ENCODE measurements at places on chromosomes 3 and 15.

DNA sequence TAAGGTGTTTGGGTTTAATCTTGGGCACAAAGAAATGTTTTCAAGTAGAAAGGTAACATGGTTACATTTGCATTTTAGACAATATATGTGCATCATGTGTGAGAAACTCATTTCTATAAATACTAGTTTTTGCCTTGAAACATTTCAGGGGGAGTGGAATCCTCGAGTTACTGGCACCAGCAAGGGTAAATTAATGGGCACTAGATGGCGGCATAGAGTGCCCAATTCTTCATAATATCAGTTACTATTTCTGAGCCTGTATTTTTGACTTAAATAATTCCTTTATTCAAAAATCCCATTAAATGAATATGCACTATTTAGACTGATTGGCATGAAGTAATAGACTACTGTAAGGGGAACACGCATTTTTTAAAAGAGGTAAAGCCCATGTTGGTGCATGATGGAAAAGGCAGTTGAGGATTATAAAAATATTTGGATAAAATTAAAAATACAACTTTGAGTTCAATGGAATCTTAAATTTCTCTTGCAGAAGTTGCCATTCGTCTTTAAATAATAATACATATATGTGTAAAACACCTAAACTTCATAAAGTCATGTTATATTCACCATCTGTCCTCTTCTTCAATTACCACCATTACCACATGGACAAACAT, 106.3 kb downstream of the ZBTB20 start:
- no peak for DNase-seq

DNA sequence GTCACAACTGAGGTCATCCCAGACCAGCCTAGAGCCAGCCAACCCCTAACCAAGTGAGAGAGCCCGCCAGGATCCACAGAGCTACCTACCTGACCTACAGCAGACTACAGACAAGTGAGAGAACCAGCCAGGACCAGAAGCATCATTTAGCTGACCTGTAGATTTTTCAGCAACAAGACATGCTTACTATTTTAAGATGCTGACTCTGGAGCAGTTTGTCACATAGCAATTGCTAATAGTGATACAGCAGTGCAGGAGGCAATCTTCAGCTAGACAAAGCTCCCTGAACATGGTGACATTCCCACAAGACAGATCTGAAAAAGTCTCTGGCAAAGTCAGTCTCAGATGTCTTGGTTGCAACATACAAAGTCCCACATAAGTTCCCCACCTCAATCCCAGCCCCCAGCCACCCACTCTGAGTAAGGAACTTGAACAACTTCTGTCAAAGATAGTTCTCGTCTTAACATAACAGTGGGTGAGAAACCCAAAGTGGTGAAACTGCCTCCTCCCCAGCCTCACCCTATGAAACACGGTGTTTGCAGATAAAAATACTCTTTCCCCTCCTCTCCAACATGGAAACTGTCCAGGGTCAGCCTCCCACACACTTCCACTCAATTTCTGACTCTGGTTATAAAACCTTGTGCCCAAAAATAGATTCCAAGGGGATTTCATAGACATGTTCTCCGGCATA, 120.3 kb upstream of the SLC6A11 start:
- no peak for DNase-seq

DNA sequence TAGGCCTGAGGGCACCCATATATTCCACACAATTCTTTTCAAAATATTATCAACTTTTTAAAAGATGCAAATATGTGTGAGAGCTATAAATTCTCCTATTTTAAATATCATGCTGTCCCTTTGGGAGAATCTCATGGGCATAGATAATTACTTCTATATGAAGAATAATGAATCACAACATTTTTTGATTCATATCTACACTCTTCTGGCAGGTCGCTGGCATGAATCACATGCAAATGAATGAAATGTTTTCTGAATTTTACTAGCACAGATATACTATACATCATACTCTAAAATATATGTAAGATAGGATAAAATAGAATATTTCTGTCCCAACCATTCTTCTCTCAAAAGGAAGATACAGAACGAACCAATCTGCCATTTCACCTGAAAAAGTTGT, 277.7 kb upstream of the KCNH8 start:
- DNase-seq: no peak

GRCh38 chr3:190249414-190249813, 72.8 kb downstream of the CLDN1 start:
- no peak for DNase-seq

DNA sequence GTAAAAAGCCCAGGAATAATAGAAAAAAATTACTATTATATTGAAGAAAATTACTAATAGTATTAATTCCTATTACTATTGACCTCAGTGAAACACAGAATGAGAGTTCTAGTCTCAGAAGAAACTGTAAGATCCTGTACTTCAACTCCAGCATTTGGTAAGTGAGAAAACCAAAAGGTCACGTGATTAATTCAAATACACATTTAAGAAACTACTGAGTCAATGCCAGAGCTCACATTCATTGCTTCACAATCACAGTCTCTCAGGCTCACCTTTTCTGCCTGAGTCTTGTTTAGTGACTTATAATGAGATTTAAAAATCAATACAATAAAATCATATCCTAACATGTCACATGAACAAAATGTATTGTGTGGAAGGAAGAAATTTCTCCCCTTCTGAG, 556.1 kb downstream of the FGF12 start:
- DNase-seq: no peak

- DNase-seq: no peak
Observed at GRCh38 chr3:69292959-69293574, 92.8 kb downstream of the FRMD4B start.

GRCh38 chr3:13317596-13318320, 102.4 kb downstream of the NUP210 start:
- DNase-seq: no peak

DNA sequence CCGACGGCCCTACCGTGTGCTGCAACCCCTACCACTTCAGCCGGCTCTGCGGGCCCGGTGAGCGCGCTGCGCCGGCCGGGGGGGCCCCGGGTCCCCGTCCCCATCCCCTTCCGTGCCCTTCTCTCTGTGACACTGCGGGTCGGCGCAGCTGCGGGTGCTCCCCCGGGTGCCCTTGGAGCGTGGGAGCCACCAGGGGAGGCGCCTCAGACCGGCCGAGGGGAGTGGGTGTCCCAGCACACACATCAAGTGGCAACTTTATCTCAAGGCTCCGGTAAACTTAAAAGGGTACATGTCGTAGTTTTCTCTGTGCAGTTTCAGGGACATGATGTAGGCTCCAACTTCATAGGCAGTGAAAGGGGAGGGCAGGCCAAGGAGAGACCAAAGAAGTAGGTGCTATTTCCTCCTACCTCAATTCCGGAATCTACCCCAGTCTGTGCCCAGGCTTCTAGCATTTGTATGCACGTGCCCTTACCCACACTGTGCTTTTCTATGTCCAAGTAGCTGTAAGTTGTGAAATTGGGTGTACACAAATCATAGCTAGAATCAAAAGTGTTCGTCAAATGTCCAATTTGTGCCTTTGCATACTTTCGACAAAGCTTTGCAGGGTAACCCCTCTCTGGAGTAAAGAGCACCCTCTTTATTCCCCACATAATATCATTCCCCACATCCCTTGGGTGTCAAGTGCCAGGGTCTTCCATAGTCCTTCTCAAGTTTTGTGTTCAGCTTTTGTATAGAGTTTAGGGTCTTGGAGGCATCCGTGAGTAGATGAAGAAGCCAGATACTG, 2.2 kb downstream of the SMAD6 start:
- DNase-seq: no peak

DNA sequence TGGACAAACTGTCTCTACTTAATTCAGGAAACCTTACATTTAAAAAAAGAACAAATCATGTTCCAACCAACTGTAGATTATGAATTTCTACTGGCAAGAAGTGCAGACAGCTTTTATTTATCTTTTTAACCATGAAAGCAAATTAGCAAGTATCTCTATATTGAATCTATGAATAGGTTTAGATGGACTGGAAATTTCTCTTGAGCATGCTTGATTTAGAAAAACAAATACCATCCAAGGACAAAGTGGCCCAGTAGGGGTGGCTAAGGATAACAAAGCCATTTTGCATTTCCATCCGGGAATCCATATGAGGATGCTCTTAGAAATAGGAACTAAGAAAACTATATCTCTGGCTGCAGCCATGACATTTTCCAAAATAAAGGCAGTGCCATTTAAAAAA, 150.6 kb downstream of the KCNMB2 start:
- DNase-seq: no peak

- peak; percentile 10 for DNase-seq
Observed at GRCh38 chr3:160003520-160004128, 15.0 kb downstream of the IL12A start.

Data from NCI-H510A (cell line).